ENCODE measurements at places on chromosomes 2 and 18. TPM values are rescaled to one million over a fixed set of nuclear protein-coding genes. Genes with fewer than 3 reads are reported as not detected.

DNA sequence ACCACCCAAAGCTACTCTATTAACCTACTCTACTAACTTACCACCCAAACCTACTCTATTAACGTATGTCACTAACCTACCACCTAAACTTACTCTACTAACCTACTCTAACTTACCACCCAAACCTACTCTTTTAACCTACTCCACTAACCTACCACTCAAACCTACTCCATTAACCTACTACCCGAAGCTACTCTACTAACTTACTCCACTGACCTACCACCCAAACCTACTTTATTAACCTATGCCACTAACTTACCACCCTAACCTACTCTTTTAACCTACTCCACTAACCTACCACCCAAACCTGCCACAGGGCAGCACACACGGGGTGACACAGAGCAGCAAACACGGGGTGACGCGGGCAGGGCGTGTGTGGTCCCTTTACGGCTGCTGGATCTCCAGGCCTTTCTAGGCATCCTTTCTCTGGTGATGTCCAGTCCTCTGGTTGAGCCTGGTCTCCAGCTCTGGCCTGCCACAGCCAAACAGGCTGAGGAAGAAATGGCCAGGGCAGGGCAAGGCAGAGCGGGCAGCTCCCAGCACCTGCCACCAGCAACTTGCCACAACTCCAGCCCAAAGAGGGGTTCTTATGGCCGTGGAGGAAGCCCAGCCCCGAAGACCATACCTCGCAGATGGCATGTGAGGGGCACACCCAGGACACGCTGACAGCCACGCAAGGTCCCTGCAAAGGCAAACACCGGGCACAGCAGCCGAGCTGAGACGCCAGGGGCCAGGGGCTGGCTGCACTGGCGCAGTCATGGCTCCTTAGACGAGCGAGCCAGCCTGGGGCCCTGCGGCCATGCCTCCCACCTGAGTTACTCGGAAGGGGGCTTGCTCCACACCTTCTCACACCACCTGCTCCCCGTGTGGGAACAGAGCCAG lies 25.7 kb downstream of the PXDN start:
- no peaks in the 10 kb centered on the region for H3K36me3 ChIP-seq
- no peak overlapping the region for H3K4me3 ChIP-seq
- H3K27ac ChIP-seq = no peak overlapping the region

GRCh38 chr2:240630771-240631547 lies 5.7 kb downstream of the GPR35 start:
- peaks cover 8% of the 10 kb centered on the region for H3K36me3 ChIP-seq
- H3K27ac ChIP-seq = no peak overlapping the region
- peaks cover 43% of the 10 kb centered on the region for H3K4me1 ChIP-seq

- H3K27me3 ChIP-seq = peaks cover 4% of the 10 kb centered on the region
- H3K4me3 ChIP-seq = no peak overlapping the region
- no peaks in the 10 kb centered on the region for H3K4me1 ChIP-seq
- H3K36me3 ChIP-seq = no peaks in the 10 kb centered on the region
- DNase-seq = no peak
- no peak overlapping the region for H3K27ac ChIP-seq
Observed at GRCh38 chr2:119383410-119384140, 16.8 kb downstream of the DBI start.

DNA sequence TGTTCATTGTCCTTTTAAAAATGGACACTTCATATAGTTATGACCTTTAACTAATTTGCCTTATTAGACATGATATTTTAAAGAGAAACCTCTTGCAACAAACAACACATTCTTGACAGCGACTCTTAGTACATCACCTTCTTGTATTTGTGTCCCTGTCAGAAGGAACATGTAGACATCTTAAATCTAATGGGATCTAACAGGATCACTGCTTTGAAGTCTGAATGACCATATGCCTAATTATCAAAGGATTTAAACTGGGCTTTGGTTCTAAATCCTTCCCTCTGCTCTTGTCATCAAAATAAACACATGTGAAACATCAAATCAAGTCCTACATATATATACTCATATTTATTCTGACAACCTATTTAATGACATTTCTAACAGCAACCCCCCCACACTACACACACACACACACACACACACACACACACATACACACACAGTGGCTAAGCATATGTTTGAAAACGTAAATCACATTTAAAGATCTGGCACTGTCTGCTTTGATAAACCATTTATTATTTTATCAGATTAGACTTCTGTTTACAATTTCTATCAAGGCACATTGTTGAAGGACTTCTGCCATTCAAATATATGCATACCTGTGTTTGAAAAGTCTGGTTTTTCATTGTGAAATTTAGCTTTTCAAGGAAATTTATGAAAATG lies 4.2 kb downstream of the GALNT13 start:
- no peaks in the 10 kb centered on the region for H3K36me3 ChIP-seq
- no peak overlapping the region for H3K4me3 ChIP-seq
- peaks cover 8% of the 10 kb centered on the region for H3K27me3 ChIP-seq
- no peak overlapping the region for H3K27ac ChIP-seq

GRCh38 chr2:225355788-225356187 lies 43.7 kb upstream of the NYAP2 start:
- no peak overlapping the region for H3K27ac ChIP-seq
- H3K4me3 ChIP-seq = no peak overlapping the region
- peaks cover 3% of the 10 kb centered on the region for H3K27me3 ChIP-seq
- H3K36me3 ChIP-seq = no peaks in the 10 kb centered on the region
- no peaks in the 10 kb centered on the region for H3K4me1 ChIP-seq

GRCh38 chr2:216084547-216084946 lies 2.8 kb downstream of the TMEM169 start:
- H3K36me3 ChIP-seq = no peaks in the 10 kb centered on the region
- peak overlapping the region; percentile 25 for H3K4me3 ChIP-seq
- H3K27ac ChIP-seq = peak overlapping the region; percentile 79
- DNase-seq = peak; percentile 59
- no peaks in the 10 kb centered on the region for H3K27me3 ChIP-seq
- peaks cover 51% of the 10 kb centered on the region for H3K4me1 ChIP-seq

DNA sequence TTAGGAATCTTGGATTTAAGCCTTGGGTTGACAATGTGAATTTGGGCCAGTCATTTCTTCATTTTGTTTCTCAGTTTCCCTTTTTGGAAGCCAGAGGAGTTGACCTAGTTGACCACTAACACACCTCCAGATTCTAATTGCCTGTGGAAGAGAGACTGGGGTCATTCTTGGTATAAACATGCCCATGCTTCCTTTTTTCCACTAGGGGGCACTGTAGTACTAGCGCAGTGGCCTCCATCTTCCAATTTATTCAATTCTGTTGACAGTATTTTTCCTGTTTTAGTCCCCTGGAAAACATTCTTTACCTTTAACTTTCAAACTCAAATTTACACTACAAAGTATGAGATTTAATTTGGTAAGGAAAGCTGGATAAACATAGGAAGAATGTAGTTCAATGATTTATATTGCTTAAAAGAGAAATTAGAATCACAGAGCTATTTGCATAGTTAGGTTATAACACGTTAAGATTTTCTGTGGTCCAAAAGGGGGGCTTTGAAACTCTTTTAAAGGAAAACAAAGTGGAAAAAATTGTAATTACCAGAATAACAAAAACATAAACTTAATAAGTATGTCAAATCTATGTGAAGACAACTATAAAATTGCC lies 57.5 kb upstream of the AGPS start:
- no peak overlapping the region for H3K27ac ChIP-seq
- no peak overlapping the region for H3K4me3 ChIP-seq
- peak; percentile 14 for DNase-seq
- H3K4me1 ChIP-seq = no peaks in the 10 kb centered on the region

DNA sequence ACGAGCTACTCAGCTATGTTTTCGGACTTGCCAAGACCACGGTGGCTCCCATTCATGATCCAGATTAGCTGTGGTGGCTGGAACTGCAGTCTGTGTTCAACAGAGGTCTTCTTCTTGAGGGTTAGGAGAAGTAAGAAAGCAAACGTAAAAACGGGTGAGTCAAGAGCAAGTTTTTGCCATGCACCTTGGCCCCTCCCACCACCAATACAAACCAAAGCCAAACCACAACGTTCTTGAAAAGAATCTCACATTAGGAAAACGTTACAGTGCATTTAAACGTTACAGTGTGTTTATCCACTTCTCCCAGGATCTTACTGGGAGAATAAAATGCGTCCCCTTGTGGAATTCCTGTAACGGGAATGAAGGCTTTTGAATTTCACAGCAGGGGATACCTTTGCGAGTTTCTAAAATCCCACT lies 725 bp downstream of the FBXO48 start:
- DNase-seq = peak; percentile 85
- peak overlapping the region; percentile 90 for H3K4me3 ChIP-seq
- H3K27me3 ChIP-seq = no peaks in the 10 kb centered on the region

GRCh38 chr18:56973487-56973886 lies 173.4 kb upstream of the BOD1L2 start:
- no peaks in the 10 kb centered on the region for H3K27me3 ChIP-seq
- DNase-seq = no peak
- no peak overlapping the region for H3K27ac ChIP-seq
- no peaks in the 10 kb centered on the region for H3K4me1 ChIP-seq
- H3K4me3 ChIP-seq = no peak overlapping the region

- H3K27ac ChIP-seq = no peak overlapping the region
- no peaks in the 10 kb centered on the region for H3K4me1 ChIP-seq
- no peak for DNase-seq
Observed at GRCh38 chr2:104476563-104476988, 377.3 kb upstream of the POU3F3 start.

GRCh38 chr2:241665731-241666440 lies 20.7 kb downstream of the DTYMK start:
- peaks cover 4% of the 10 kb centered on the region for H3K4me1 ChIP-seq

DNA sequence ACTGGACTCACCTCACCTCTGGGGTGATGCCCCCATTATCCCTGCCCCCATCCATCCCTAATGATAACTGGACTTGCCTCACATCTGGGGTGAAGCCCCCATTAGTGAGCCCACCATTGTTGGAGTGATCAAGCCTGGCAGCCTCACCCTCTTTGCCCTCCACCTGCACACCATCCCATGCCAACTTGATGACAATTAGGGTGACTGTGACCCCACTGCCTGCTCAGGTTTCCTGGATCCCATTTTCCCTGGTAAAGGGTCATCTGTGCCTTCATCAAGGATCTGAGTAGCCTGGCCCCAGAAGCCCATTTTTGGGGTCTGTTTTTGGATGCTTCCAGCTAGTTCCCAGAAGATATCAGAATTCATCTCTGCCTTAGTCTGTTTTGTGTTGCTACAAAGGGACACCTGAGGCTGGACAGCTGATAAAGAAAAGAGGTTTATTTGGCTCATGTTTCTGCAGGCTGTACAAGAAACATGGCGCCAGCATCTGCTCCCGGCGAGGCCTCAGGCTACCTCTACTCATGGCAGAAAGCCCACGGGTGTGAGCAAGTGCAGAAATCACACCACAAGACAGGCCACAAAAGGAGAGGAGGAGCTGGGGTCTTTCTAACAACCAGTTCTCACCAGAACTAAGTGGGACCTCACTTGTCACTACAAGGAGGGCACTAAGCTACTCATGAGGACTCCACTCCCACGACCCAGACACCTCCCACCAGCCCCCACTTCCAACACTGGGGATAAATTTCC lies 196.4 kb upstream of the TWIST2 start:
- no peak overlapping the region for H3K27ac ChIP-seq
- no peak for DNase-seq
- H3K36me3 ChIP-seq = no peaks in the 10 kb centered on the region
- H3K4me3 ChIP-seq = no peak overlapping the region
- no peaks in the 10 kb centered on the region for H3K27me3 ChIP-seq

GRCh38 chr18:10526561-10526949 lies 728 bp downstream of the NAPG start:
- peak overlapping the region; percentile 55 for H3K27ac ChIP-seq
- no peaks in the 10 kb centered on the region for H3K36me3 ChIP-seq
- DNase-seq = no peak
- H3K4me1 ChIP-seq = peaks cover 42% of the 10 kb centered on the region
- H3K27me3 ChIP-seq = no peaks in the 10 kb centered on the region
- peak overlapping the region; percentile 87 for H3K4me3 ChIP-seq

DNA sequence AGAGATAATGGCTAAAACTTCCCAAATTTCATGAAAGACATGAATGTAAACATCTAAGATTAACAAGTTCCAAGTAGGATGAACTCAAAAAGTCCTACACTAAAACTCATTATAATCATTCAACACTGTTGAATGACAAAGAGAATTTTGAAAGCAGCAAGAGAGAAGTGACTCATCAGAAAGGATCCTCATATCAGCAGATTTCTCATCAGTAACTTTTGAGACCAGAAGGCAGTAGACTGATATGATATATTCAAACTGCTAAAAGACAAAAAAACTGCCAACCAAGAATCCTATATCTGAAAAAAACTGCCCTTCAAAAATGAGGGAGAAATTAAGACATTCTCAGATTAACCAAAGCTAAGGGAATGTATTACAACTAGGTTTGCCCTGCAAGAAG lies 130.6 kb upstream of the OTX1 start:
- no peaks in the 10 kb centered on the region for H3K36me3 ChIP-seq
- DNase-seq = no peak
- no peak overlapping the region for H3K27ac ChIP-seq

GRCh38 chr18:35282353-35282752 lies 7.7 kb downstream of the ZSCAN30 start:
- H3K36me3 ChIP-seq = peaks cover 13% of the 10 kb centered on the region
- no peak for DNase-seq
- H3K27me3 ChIP-seq = no peaks in the 10 kb centered on the region
- H3K4me3 ChIP-seq = no peak overlapping the region

GRCh38 chr18:69265656-69266055 lies 135.0 kb upstream of the DOK6 start:
- no peaks in the 10 kb centered on the region for H3K36me3 ChIP-seq
- no peak overlapping the region for H3K4me3 ChIP-seq
- DNase-seq = no peak

DNA sequence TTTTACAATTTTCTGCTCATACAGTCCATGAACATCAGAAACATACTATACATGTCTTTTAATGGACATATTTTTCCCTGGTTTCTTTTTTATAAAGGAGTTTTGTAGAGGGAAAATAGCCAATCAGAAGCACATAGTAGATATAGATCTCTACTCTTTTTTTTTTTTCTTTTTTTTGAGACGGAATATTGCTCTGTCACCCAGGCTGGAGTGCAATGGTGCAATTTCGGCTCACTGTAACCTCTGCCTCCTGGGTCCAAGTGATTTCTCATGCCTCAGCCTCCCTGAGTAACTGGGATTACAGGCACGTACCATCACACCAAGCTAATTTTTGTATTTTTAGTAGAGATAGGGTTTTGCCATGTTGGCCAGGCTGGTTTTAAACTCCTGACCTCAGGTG lies 83.2 kb upstream of the MGAT5 start:
- no peaks in the 10 kb centered on the region for H3K36me3 ChIP-seq
- no peaks in the 10 kb centered on the region for H3K27me3 ChIP-seq
- no peak overlapping the region for H3K4me3 ChIP-seq

Gene PLCL1
- 27.0 TPM for total RNA-seq

Gene RAB31
- 1.3 TPM for total RNA-seq

Gene SNRNP27
- total RNA-seq = 54.8 TPM

Gene AMER3
- not detected for total RNA-seq

Gene COLEC11
- total RNA-seq = 0.47 TPM

Measured in CD4-positive, alpha-beta T cell (primary cell).